Activated CD4-positive, alpha-beta T cell treated with anti-CD3 and anti-CD28 coated beads, Interleukin-2, amount 10 ng/mL, durations not matched to agents 24 days and 14 days (primary cell): ENCODE measurements at places on chromosomes 2 and 18. TPM values are rescaled to one million over a fixed set of nuclear protein-coding genes. Genes with fewer than 3 reads are reported as not detected.

Gene SERPINB7
- not detected in 2 replicates for total RNA-seq

DNA sequence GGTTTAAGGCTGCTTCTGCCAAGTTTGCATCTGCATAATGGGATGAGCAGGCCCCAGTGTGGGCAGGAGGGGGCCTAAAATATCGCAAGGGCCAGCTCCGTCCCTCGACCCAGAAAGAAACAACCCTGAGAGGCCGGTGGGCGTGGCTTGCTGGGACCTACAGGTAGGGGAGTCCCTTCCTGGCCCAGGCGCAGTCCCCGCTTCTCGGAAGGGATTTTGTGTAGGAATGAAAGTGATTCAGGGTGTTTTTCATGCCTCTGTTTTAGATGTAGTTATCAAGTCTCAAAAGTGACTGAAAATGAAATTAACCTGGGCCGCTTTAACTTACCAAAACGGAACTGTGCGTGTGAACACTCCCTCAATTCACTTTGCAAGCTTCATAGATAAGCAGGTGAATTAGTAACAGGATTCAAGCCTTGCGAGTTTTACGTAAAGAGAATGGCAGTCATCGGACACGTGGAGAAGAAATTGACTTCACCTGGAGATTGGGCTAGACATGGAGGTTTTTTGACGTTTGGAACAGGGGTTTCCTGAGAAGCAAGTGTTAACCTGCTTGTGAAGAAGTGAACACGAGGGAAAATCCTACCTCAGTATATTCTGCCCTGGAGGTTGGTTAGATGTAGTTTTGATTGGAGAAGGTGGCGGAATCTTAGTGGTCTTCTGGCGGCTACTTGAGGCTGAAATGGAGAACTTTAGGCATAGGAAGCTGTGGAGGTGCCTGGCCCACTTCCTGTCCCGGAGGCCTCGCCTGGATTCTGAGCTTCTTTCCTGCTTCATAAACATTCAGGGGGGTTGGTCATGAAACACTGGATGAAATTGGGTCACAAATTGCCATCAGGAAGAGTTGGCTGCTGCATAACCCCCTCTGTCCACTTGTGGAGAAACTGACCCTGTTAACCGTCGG, 1.7 kb downstream of the NCK2 start:
- peak; percentile 95 for DNase-seq

GRCh38 chr2:178271629-178272333, 77.5 kb downstream of the OSBPL6 start:
- no peak for DNase-seq

- no peak for DNase-seq
Measured at GRCh38 chr18:74906184-74906583, 302.8 kb downstream of the PTGR3 start.

GRCh38 chr2:10382354-10383061, 65.6 kb downstream of the ODC1 start:
- DNase-seq, result peak; percentile 81

Gene CCDC138
- total RNA-seq, result 19.9 and 20.1 TPM in 2 replicates

Gene ZNF892
- 4.7 and 5.5 TPM in 2 replicates for total RNA-seq

DNA sequence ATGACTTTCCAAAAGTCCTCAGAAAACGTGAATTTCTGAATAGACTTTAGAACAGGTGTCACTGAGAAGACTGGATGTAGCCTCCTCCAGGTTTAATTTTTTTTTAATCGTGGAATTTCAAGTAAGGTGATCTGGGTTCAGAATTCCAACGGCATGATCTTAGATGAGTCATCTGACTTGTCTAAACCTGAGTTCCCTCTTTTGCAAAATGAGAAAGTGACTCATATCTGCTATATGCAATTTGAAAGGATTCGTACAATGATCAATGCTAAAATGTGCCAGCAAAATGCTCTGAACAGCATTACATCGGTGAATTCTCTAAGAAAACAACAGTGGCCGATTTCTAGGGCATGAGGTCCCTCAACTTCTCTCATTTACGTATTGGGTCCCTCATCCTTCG, 69.1 kb upstream of the ZNF516 start:
- no peak for DNase-seq

Gene SMAD4
- 76.5 and 90.8 TPM in 2 replicates for total RNA-seq

Gene PAIP2B
- 0.63 and 0.64 TPM in 2 replicates for total RNA-seq

- DNase-seq, result no peak
Measured at GRCh38 chr18:45889419-45890064, 64.1 kb downstream of the SIGLEC15 start.

Gene RUFY4
- total RNA-seq, result 0.52 and 1.8 TPM in 2 replicates

DNA sequence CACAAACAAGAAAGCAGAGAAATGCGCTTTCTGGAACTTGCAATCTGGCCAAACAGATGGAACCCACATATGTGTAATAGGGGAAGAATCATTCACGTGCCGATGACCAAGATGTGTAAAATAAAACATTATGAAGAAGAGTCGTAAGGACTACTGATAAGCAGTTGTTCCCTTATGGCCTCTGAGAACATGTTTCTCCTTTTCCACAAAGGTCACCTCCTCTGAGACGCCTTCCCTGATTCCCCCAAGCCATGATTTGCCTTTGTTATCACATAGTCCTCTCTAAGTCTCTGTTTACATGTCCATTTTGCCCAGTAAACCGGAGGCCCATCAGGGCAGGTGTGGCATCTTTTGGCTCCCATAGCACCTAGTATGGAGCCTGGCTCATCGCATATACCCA, 8.0 kb downstream of the OTOF start:
- no peak for DNase-seq

Gene HDHD2
- total RNA-seq, result 37.7 and 40.6 TPM in 2 replicates

GRCh38 chr18:24543795-24544498, 83.5 kb downstream of the HRH4 start:
- DNase-seq, result no peak

DNA sequence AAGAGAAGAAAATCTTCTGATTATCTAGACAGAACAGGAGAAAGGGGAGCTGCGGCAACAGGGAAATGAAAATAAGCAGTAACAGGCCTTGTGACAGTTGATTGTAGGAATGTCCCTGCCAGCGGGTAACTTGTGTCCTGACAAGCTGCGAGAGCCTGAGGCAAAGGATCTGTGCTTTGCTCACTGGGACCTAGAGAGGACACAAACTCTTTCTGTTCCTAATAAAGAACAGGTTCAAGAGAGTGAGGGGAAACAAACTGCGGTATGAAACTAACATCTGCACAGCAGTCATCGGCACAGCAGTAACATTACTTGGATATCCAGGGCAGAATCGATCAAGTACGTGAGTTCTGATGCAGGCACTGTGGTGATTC, 103.7 kb upstream of the THOC1 start:
- DNase-seq, result no peak

Gene OSR1
- total RNA-seq, result not detected in 2 replicates

GRCh38 chr18:58452454-58453166, 176.3 kb downstream of the ALPK2 start:
- no peak for DNase-seq

DNA sequence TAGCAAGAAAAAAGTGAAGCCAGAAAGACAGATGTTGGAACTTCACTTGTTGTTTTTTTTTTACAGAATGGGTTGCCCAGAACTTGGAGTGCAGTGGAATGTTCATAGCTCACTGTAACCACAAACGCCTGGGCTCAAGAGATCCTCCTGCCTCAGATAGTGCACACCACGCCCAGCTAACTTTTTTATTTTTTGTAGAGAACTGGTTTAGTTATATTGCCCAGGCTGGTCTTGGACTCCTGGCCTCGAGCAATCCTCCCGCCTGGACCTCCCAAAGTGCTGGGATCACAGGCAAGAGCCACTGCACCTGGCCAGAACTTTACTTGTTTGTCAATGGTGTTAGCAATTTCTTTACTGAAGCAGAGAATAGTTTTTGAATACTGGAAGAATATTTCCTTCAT, 11.9 kb upstream of the ASPRV1 start:
- no peak for DNase-seq

DNA sequence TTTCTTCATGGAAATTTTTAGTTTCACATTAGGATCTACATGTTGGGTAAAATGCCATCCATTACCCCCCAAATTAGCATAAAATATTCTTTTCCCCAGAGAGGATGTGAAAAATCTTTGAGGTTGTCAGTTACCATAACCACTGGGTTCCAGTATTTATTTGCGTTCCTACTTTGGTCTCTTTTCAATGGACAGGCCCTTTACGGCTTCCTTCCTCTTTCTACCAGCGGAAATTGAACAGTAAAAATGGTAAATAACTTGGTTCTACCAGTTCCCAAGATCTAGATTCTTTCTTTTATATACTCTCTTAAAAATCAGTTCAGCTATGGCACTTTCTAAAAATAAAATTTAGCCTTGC, 169.2 kb upstream of the APCDD1 start:
- DNase-seq, result no peak

DNA sequence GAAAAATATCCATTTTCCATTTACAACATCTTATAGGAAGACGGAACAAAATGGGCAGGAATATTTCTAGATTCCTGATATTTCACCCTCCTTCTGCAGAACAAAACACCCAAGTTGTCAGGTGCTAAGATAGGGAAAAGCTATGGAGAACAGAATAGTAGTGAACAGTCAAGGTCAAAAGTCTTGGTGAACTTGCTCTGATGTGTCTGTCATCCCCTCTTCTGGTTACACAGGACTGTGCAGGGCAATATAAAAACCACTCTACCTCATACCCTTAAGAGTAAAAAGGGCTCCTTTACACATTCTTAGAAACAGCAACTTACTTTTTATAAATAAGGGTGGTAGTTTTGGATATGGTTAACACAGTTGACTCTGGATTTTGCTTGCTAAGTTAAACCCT, 4.4 kb downstream of the MYL1 start:
- DNase-seq, result no peak

GRCh38 chr2:187302116-187302515, 145.9 kb downstream of the CALCRL start:
- no peak for DNase-seq

Gene ASNSD1
- total RNA-seq, result 59.7 and 63.7 TPM in 2 replicates

- no peak for DNase-seq
Measured at GRCh38 chr2:234751275-234751973, 200.4 kb upstream of the SH3BP4 start.

- no peak for DNase-seq
Measured at GRCh38 chr18:55607773-55608172, 19.8 kb upstream of the TCF4 start.

DNA sequence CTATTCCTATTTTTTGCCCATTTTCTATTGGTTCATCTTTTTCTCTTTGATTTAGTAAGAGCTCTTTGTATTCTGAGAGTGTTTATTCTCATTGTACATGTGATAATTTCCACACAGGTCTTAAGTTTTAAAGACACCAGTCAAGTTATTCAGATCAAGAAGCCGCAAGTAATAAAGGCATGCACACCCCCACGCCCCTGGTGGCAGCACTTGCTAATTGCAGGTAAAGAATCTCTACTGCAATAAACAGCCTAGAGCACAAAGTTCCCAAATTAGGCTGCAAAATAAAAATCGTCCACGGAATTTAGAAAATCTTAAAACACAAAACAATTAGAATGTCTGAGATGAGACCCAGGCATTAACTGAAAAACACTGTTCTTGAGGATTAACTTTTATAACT, 45.2 kb downstream of the ST3GAL5 start:
- DNase-seq, result peak; percentile 61

Gene GATA6
- total RNA-seq, result not detected in 2 replicates

- no peak for DNase-seq
Measured at GRCh38 chr2:167279810-167280209, 391.5 kb downstream of the XIRP2 start.

DNA sequence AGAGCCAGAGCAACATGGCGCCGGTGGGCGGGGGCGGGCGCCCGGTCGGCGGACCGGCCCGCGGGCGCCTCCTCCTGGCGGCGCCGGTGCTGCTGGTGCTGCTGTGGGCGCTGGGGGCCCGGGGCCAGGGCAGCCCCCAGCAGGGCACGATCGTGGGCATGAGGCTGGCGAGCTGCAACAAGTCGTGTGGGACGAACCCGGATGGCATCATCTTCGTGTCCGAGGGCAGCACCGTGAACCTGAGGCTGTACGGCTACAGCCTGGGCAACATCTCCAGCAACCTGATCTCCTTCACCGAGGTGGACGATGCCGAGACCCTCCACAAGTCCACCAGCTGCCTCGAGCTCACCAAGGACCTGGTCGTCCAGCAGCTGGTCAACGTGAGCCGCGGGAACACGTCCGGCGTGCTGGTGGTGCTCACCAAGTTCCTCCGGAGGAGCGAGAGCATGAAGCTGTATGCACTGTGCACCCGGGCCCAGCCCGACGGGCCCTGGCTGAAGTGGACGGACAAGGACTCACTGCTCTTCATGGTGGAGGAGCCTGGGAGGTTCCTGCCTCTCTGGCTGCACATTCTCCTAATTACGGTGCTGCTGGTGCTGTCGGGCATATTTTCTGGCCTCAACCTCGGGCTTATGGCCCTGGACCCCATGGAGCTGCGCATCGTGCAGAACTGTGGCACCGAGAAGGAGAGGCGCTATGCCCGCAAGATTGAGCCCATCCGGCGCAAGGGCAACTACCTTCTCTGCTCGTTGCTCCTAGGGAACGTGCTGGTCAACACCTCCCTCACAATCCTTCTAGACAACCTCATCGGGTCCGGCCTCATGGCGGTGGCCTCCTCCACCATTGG, 507 bp downstream of the CNNM4 start:
- no peak for DNase-seq

Gene HNMT
- total RNA-seq, result not detected in 2 replicates

- DNase-seq, result no peak
Measured at GRCh38 chr18:55515214-55515613, 72.8 kb downstream of the TCF4 start.

DNA sequence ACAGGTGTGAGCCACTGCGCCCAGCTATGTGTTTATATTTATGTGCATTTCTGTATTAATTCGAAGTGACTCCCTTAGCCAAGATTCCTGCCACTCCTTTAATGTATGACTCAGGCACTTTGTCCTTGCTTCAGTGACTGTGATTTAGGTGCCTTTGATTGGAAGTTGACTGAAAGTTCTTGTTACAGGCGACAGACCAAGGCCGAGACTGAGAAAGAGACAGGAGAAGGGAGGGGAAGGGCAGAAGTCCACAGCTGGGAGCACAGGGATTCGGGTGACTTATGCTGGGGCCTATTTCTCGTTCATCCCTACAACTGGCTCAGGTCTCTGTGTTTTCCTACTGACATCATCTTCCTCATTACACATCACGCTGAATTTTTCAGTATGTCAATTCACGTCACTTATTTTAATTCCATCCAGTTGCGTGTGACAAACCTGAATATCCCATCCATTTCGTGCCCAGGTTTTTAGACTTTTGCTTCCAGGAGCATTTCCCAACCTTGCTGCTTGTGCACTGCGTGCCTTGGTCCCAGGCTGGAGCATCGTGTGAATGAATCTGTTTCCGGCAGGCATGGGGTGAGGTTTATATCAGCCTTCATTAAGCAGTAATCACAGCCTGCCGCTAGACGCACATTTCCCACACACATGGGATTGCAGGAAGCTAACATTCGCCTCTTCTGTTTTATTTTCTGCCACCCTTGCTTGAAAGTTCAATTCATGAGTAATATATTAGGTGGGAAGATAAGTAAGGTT, 42.4 kb downstream of the TMEM18 start:
- DNase-seq, result peak; percentile 47

Gene SERTAD2
- total RNA-seq, result 24.6 and 26.7 TPM in 2 replicates

Gene MPHOSPH10
- 69.4 and 74.5 TPM in 2 replicates for total RNA-seq

DNA sequence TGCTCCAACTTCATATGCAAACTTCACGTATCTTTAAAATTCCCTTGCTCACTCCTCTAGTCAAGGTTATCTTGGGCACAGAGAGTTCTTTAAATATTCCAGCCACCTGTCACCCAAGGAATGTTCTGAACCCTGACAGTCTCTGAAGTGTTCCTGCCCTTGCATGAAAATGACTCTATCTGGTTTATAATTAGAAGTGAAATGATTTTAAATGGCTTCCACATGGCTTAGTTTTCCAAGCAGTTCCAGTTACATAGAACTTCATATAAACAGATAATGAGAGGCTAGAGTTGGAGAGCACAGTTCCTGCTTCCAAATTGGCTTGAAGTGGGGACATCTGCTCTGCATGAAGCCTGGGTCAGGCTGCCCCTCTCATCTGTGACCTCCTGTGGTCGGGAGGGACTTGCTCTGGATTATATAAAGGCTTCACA, 81.9 kb downstream of the SLC4A3 start:
- no peak for DNase-seq

GRCh38 chr2:25323042-25323514, 18.6 kb downstream of the DNMT3A start:
- DNase-seq, result no peak
